Activated CD4-positive, CD25-positive, alpha-beta regulatory T cell treated with anti-CD3 and anti-CD28 coated beads, Interleukin-2, amount 50 U/mL, for 72 hours (primary cell): ENCODE measurements at places on chromosomes 2 and 18.

GRCh38 chr2:102764083-102764482 is 2.3 kb downstream of the TMEM182 start:
- no peak for DNase-seq

DNA sequence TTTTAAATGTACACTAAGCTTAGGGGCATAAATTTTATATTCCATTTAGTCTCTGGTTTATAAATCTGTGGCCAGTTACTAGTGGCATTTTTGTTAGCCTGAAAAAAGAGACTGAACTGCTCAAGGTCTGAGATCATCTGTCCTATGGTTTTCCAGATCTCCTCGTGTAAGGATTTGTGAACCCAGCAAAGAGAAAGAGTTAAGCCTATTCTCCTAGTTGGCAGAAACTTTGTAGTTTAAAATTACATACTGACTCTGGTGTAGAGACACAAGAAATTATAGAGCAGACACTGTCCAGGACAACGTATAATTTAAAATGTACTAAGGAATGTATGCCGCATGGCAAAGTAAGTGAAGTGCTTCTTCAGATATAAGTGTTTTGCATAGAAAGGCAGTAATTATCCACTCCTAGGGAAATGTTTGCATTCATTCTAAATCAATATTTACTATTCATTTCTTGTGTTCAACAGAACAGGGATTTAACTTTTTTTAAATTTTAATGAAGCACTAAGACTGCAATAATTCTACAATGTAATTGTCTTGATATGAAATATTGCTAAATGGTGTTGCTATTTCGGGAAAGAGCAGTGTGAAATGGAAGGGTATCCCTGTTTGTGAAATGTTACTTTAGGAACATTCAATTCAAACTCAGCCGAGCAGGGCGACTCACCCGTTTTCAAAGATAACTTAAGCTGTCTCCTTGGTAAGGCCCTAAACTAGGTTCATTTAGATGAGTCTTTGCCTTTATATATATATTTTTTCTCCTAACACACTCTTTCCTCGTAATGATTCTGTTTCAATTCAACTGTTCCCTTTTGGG is 508.4 kb upstream of the ZEB2 start:
- DNase-seq, result no peak

DNA sequence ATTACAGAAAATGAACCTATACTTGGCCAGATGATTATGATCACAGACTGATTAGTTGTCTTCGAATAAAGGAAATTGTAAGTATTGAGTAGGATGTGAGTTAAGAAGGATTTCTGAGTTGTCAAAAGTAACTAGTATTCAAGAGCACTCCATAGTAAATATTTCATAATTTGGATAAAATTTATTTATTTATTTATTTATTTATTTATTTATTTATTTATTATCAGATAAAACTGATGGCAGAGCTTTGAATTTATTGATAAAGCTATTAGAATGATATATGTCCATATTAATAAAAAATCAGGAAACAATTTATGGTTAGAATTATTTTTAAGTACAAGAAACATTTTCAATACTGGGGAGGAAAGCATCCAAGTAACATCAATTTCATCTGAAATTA is 1634.1 kb downstream of the LRP1B start:
- DNase-seq, result no peak

- no peak for DNase-seq
Observed at GRCh38 chr2:229269941-229270340, 1.1 kb downstream of the PID1 start.

- DNase-seq, result no peak
Observed at GRCh38 chr2:157839162-157839801, 36.8 kb downstream of the ACVR1 start.

DNA sequence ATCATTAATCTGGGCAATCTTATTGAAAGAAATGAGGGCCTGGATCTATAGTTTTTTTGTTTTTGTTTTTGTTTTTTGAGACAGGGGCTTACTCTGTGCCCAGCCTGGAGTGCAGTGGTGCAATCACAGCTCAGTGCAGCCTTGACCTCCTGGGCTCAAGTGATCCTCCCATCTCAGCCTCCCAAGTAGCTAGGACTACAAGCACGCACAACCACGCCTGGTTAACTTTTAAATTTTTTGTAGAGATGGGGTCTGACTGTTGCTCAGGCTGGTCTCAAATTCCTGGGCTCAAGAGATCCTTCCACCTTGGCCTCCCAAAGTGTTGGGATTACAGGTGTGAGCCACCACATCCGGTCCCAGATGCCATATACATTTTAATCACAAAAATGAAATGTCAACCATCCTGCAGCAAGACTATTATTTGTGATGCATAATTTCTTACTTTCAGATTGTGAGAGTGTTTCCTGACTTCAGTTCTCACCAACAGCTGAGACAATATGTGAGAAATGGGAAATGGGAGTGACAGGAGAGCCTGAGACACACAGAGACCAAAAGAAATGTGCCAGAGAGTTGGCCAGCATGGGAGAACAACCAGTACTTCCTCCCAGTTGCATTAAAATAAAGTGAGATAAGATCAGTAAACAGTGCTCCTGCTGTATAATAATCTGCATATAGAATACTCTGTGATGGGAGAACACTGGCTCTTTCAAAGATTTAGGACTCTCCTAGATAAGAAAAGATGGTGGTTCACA is 87.6 kb downstream of the METTL8 start:
- DNase-seq, result no peak

DNA sequence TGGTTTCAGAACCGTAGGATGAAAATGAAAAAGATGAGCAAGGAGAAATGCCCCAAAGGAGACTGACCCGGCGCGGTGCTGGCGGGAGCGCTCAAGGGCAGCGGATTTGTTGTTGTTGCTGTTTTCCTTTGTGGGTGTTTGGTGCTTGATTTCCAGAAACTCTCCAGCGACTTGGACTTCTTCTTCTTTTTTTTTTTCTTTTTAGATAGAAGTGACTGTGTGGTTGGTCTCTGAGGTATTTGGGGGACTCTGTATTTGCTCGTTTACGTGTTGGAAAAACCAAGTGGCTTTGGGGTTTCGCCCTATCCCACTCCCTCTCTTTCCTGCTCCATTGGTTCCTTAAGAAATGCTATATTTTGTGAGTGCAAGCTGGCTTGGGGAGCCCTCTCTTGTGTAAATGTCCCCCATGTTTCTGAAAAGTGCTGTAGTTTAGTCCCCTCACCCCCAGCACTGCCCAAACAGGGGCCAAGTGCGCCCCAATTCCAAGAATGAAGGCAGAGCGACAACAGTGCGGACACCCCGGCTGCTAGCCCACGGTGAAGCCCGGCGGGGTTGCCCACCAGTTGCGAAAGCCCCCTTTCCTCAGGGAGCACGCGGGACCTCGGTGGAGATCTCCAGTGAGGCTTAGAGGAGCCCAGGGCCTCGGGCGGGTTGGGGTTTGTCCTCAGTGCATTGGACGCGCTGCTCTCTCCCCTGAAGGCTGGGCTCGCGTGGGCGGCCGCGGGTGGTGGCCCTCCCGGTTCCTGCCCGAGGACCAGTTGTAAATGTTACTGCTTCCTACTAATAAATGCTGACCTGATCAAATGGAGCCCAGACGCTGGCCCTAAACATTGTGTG is 1.8 kb downstream of the HOXD9 start:
- DNase-seq, result no peak

GRCh38 chr18:12236141-12236540 is 18.0 kb upstream of the CIDEA start:
- no peak for DNase-seq

DNA sequence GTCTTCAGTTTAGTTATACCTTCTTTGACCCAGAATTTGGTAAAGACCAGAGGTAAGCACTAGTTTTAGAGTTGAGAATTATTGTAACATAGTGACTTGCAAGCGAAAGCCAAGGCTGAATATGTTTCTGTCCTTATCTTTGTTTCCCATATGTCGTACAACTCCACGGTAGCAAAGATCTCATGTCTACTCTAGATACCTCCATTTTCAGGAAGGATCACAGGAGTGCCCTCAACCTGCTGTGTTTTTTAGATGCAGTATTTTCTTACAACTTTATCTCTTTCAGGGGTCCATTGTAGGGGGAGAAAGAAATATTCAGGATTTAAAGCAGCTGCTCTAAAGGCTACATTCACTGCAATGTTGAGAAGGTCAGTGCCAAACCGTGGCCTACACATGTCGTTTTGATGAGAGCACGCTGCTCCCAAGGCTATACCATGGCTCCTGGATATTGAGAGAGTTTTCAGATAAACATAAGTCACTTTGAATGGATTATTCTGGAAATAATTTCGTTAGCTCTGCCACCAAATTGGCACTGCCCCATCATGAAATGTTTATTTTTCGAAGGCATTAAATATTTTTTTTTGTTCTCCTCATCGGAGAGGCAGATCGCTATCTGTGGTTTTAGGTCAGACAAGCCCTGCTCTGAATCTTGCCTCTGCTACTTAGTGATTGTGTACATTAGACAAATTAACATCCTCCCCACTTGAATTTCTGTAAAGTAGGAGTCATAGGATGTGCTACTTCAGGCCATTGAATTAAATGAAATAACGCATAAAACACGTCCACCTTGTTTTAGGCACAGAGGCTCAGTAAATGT is 2.1 kb downstream of the RHBDD1 start:
- DNase-seq, result no peak

DNA sequence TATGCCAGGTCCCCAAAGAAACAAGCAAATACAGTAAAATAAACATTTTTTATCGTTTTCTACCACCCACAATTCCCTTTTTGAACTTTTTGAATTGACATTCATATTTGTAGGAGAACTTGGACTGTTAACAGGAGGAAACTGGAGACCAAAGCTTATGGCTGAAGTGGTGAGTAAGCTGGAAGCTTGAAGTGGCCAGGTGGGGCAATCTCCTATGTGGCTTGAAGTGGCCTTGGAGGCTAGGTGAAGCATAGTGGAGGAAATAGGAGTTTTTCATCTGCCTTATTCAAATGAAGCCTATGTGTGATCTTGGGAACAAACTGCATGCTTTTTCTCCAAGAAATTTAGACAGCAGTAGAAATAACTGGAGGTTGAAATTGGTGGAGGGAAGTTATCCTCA is 962.9 kb upstream of the FANCL start:
- DNase-seq, result no peak

DNA sequence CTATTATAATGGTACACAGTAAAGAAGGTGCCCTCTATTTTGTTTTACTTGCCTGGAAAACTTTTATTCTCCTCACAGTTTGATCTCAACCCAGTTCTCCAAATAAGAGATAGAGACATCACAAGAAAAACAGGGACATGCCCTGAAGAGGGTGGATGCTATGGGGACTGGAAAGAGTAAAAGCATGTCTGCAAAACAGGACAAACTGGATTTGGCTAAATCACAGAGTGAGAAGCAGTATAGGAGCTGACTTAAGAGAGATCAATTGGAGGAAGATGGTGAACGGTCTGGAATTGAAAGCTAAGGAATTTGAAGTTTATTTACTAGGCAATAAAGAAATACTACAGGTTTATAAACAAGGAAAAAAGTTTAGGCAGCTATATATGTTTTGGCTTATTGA is 33.0 kb downstream of the SP140L start:
- DNase-seq, result no peak

DNA sequence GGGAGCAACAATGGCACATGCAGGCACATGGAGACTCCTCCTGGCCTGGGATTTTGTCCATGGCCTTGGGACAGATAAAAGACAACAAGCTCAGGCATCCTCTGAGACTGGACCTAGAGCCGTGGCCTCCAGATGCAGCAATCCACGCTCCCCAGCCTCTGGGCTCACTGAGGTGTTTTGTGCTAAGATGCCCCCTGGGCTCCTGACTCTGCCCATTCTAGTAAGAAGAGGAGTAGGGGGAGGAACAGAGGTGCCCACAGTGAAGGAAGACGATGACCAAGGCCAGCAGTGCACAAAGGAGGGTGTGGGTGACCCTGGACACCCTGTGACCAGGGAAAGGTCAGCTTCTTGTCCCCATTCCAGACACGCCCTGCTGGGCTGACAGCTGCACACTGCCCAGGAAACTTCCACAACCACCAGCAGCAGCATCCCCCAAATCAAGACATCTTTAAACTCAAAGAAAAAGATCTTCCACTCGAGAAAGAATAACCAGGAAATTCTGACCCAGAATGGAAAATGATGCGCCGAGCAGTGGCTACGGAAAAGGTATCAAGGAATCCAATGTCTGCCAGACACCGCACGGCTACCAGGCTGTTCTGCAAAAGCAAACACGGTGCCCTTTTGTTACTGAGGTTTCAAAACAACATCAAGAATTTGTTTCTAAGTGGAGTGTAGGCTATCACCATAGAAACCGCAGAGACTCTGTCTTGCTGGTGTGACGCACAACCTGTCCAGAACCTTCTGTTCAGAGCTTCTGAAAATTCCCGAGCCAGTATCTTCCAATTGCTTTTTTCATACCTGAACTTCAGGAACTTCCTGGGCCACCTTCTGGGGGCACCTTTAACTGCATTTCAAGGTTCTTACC is 65.5 kb downstream of the ZNF516 start:
- no peak for DNase-seq

DNA sequence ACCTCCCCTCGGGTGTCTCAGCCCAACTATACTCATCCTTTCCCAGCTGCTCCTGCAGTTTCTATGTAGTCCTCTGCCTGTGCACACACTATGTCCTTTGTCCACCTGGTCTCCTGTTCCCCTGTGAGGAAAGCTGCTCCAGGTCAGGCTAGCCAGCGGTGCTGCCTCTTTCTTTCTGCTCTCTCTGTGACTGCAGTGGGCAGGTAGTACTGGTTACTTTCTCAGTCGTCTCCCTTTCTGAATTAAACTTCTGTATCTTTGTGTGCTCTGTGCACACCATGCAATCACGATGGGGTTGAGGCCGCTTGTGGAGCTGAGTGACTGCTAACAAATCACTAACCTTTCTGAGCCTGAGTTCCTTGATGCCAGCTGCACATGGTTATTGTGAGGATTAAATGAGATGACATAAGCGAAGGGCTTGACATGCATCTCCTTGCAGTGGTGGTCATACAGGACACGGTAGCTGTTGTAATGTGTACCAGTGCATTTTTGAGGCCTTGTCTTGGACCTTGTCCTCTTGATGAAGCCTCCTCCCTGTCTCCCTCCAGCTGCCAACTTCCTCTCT is 3.5 kb downstream of the FARP2 start:
- DNase-seq, result no peak

- peak; percentile 53 for DNase-seq
Observed at GRCh38 chr2:85852937-85853498, 35.8 kb downstream of the ST3GAL5 start.

DNA sequence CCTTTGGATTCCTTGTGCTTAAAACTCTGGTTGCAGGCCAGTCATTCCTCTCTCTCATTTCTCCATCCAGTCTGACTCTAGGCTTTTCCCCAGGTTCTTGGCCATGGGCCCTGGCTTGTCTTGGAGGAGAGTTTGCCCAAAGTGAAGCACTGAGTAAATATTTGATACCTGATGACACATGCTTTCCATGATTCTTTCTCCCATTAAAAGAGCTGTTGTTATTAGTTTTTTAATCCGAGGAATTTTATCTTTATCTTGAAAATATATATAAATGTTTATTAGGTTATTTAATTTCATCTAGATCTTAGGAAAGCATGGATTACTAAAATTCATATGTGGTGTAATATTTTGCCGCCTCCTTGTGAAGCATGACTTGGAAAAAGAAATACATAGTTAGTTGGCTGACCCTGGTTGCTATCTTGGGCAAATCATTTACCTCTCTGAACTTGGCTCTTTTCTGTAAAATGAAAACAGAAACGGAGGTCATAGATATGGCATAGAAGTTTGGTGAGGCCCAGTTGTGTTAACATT is 650.1 kb downstream of the SLC4A3 start:
- DNase-seq, result no peak
